ENCODE measurements at places on chromosomes 16 and 17.

GRCh38 chr17:45677770-45678169, 106.3 kb upstream of the CRHR1 start:
- DNase-seq: no peak

- no peak for DNase-seq
Observed at GRCh38 chr16:67302076-67302475, 22.7 kb downstream of the PLEKHG4 start.

DNA sequence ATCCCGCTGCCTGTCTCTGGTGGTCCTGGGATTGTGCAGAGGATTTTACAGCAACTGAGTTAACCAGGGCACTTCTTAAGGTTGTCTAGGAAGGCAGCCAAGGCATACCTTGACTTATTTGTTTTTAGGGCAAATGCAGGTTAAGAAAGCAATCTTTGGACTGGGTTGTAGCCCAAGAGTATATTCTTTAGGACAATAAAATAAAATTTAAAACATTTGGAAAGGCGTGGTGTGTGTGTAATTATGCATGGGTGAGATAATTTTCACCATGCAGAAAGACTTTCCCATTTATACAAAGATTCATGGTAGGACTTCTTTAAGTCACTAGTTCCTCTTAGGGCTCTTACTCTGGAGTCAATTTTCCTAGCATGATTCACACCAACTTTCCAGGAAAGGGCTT, 93.1 kb downstream of the SPACA3 start:
- DNase-seq: no peak

DNA sequence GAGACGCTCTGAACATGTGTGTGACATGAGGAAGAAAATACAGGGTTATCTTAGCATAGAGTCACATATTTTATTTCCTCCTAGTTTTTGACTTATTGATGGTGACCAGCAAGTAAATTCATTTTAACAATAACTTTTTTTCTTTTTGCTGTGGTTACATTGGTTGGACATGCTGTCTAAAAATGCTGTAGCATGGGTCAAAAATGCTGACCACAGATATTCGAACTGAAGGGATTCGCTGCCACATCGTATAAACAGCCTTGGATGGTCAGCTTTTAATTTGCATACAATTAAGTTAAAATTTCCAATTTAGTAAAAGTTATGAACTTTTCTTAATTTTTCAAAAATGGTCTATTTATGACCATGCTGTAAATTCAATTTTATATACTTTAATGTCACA, 30.5 kb downstream of the RPGRIP1L start:
- no peak for DNase-seq

- no peak for DNase-seq
Observed at GRCh38 chr17:17514993-17515933, 19.1 kb upstream of the RASD1 start.

DNA sequence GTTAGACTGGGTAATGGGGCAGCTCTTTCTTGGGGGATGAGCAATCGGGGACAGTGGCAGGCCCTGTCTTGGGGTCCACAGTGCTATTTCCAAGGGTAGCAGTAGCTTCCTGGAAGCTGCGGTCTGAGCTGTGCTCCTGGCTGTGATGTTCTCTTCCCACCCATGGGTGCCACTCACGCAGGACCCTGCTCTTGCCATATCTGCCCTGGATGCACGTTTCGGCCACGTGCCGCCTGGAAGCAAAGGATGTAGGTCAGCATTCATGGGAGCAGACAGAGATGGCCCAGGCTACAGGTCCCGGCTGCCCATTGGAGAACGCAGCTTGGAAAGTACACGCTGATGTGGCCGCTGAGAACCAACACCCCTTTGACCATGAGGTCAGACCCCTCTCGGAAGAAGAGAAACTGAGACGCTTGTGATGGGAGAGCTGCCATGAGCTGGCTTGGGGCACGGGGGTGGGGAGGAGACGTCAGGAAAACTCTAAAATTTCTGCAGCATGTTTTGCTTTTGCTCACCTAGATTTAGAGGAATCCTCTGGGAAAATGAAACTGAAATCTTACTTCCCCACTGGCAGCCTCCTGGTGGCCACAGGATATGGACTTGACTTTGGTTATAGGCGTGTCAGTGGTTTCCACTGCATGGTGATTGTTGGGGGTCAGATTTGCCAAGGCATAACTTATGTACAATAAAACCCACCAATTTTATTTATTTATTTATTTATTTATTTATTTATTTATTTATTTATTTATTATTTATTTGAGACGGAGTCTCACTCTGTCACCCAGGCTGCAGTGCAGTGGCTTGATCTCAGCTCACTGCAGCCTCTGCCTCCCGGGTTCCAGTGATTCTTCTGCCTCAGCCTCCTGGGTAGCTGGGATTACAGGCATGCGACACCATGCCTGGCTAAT, 36.2 kb upstream of the IRF8 start:
- DNase-seq: no peak

- DNase-seq: no peak
Observed at GRCh38 chr17:77769215-77769614, 189.3 kb upstream of the TNRC6C start.

GRCh38 chr16:49717689-49718088, 138.2 kb downstream of the ZNF423 start:
- no peak for DNase-seq

GRCh38 chr17:57276621-57277020, 20.3 kb downstream of the MSI2 start:
- no peak for DNase-seq

- no peak for DNase-seq
Observed at GRCh38 chr16:51540259-51540658, 389.2 kb upstream of the SALL1 start.

GRCh38 chr16:78962457-78962929, 638.0 kb downstream of the MAF start:
- no peak for DNase-seq

- no peak for DNase-seq
Observed at GRCh38 chr16:23826528-23827045, 9.2 kb upstream of the PRKCB start.

- DNase-seq: no peak
Observed at GRCh38 chr16:10644092-10644491, 50.6 kb downstream of the TEKT5 start.

DNA sequence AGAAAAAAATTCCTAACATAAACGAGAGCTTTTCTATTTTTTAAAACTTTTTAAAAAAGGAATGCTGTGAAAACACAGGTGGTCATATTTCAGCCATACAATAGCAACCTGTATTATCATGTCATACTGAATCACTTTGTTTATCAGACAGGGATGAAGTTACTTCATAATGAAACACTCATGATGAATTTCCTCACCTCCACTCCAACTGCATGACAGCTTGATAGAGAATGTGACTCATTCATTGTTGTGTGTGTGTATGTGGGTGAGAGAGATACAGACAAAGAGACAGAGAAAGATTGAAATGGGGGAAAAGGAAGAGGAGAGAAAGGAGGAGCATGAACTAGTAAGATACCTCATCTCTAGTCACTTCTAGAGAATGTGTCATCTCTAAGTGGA, 109.0 kb downstream of the SYCE1L start:
- no peak for DNase-seq

DNA sequence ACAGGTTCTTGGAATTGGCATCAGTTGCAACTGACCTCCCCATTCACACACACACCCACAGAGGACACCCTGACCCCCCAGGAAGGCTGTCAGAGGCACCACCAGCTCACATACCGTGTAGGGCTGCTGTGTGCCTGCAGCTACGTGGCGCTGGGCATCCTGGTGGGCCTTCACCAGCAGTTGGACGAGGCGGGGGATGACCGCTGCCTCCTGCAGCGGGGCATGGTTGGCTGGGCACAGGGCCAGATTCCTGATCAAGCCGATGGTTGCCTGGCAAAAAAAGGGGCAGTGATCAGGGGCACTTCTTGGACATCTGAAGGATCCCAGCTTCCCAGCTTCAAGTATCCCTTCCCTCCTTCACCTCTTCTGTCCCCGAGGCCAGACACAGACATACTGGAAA, 24.2 kb upstream of the HAP1 start:
- no peak for DNase-seq

DNA sequence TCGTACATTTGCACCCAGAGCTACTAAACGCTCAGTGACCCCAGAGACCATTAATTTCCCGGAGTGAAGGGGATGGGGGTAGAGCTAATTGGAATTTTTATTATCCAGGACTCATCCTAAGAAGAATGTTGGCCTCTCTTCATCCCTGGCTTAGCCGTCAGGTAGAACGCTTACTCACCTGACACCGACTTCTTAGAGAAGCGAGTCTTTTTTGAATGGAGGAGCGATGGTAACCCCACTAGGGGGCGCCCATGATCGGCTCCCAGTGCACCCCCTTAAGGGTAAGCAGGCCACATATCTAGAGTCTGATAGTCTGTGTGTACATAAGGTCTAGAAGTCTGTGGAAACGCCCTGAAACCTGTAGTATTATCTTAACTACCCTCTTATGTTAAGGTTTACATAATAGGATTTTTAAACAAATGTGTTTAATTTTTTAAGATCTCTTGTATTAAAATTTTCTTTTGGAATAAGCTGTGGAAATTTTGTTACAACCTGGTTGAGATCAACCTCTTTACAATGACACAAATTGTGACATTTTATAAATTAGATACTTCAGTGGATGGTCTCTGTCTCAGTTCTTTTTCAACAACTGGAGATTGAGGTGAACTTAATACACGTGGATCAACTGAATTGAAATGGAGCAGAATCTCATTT, 229.8 kb downstream of the CPPED1 start:
- peak; percentile 23 for DNase-seq

DNA sequence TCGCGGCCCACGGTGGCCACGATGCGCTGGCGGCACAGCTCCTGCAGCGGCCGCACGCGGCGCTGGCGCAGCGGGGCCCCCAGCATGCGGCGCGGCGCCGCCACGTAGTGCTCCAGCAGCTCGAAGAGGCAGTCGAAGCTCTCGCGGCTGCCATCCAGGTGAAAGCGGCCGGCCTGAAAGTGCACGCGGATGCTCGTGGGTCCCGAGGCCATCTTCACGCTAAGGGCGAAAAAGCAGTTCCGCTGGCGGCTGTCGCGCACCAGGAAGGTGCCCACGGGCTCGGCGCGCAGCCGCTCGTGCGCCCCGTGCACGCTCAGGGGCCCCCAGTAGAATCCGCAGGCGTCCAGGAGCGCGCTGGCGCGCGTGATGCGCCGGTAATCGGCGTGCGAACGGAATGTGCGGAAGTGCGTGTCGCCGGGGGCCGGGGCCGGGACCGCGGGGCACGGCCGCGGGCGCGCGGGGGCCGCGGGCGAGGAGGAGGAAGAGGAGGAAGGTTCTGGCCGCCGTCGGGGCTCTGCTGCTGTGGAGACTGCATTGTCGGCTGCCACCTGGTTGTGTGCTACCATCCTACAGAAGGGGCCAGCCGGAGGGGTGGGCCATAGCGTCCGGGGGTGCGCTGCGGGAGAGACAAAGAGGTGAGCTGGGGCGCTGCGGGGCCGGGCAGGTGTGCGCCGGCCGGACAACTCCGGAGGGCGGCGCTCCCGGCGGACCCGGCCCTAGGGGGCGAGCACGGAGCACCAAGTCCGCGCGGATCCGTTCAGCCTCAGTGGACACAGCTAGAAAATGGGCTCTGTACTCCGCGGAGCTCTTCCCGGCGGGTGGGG, 879 bp downstream of the SOCS1 start:
- peak; percentile 41 for DNase-seq

DNA sequence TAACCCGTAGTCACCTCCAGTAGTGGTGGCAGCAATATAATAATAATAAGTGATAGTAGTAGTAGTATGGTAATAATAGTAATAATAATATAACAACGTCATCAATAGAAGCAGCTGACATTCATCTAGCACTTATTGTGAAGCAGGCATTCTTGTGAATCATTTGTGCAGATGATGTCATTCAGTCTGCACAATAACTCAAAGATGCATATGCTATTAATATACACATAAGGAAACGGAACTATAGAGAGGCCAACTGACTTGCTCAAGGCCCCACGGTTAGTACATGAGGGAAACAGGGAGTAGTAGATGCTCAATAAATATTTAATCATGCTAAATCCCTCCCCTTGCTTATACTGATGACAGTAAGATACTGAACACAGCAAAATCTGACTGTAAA, 35.4 kb upstream of the GAN start:
- no peak for DNase-seq

GRCh38 chr16:55508941-55509931, at the start of gene LPCAT2:
Gene LPCAT2, plus strand, starts transcription at chr16:55509072. Its CDS starts 110 bp downstream, at chr16:55509182.
- DNase-seq: no peak

DNA sequence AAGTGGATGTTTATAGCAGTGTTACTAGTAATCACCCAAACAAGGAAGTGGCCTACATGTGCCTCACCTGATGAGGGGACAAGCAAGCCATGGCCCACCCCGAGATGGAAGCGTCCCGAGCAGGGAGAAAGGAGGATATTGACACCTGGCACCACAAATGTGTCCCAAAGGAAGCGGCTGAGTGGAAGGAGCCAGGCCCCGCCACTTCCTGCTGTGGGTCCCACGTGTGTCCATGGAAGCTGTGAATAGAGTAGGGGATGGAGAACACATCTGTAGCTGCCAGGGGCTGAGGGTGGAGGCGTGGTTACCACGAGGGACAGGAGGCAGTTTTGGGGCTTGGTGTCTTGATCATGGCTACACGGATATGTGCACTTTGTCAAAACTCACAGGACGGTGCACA, 49.2 kb downstream of the KCNJ12 start:
- no peak for DNase-seq

DNA sequence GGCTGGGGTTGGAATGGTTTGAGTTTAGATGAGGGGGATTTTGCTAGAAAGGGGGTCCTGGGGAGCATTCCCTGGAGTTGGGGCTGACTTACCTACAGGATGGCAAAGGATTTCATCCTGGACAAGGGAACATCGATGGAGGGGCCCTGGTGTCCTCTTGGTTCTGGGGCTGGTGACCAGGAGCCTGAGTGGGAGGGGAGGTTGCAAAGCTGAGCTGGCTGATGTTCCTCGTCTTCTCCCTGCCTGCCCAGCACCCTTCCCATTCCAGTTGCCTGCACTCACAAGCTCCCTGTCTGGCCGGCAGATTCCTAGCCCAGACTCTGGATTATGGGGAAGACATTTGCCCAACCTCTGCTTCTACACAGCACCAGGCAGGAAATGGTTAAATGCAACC, 37.2 kb downstream of the ITGAE start:
- DNase-seq: no peak

- DNase-seq: no peak
Observed at GRCh38 chr16:25140459-25140858, 28.9 kb downstream of the LCMT1 start.

GRCh38 chr16:24999088-24999670, 16.0 kb downstream of the ARHGAP17 start:
- no peak for DNase-seq

GRCh38 chr16:72400257-72401083, 228.5 kb upstream of the PMFBP1 start:
- no peak for DNase-seq

- DNase-seq: no peak
Observed at GRCh38 chr16:10121491-10121890, 60.7 kb downstream of the GRIN2A start.

All from stimulated activated CD8-positive, alpha-beta memory T cell treated with anti-CD3 and anti-CD28 coated beads, Interleukin-12 subunit alpha, Interleukin-12 subunit beta, amount 100 ng/mL, for 4 hours (primary cell).